ENCODE measurements at places on chromosomes 13 and 19.

GRCh38 chr19:18853755-18854427, 22.1 kb downstream of the UPF1 start:
- DNase-seq: no peak

- no peak for DNase-seq
Measured at GRCh38 chr13:99968521-99969452, 2.8 kb downstream of the ZIC5 start.

DNA sequence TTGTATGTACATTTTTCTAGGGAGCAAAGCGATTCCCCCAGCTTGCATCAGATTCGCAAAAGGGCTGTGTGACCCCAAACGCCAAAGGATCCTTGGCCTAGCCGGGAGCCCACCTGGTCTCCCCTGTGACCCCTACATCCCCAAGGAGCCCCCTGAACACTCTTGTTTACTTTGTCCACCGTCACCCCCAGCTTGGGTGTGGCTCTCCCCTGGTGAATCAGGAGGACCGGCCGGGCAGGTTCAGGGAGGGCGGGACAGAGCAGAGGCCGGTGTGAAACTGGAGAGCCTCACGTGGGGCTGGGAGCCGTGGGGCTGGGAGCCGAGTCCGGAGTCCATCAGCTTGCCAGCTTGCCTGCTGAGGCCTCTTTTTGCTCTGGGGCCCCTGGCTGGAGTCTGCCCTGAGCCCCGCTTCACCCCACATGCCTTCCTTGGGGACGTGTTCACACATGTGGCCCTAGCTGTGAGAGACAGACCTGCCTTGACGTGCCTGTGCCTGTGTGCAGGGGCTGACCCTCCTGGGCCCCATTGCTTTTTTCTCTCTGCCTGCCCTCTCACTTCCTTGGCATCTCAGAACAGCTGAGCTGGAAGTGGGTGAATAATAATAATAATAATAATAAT, 2.0 kb downstream of the ITPKC start:
- DNase-seq: no peak

DNA sequence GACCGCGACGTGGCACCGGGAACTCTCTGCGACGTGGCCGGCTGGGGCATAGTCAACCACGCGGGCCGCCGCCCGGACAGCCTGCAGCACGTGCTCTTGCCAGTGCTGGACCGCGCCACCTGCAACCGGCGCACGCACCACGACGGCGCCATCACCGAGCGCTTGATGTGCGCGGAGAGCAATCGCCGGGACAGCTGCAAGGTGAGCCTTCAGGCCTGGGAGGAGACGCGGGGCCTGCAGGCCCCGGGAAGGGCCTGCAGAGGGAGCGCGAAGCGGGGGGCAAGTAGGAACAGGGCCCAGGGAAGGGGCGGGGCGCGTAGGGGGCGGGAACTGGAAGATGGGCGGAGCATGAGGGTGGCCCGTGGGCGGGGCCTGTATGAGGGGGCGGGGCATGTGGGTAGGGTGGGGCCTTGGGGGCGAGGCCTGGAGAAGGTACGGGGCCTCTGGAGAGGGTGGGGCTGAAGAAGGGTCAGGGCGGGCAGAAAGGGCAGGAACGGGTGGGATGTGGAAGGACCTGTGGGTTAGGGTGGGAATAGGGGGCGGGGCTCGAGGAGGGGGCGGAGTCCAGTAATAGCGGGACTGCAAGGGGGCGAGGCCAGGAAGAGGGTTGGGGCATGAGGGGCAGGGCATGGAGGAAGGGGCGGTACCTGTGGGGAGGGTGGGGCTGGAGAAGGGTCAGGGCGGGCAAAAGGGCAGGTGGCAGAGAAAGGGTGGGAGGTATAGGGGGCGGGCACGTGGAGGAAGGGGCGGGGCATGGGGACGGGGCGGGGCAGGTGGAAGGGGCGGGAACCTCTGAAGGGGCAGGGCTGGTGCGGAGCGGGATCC, 2.5 kb downstream of the CFD start:
- DNase-seq: peak; percentile 66

- DNase-seq: no peak
Measured at GRCh38 chr13:60328073-60328472, 68.9 kb upstream of the TDRD3 start.

DNA sequence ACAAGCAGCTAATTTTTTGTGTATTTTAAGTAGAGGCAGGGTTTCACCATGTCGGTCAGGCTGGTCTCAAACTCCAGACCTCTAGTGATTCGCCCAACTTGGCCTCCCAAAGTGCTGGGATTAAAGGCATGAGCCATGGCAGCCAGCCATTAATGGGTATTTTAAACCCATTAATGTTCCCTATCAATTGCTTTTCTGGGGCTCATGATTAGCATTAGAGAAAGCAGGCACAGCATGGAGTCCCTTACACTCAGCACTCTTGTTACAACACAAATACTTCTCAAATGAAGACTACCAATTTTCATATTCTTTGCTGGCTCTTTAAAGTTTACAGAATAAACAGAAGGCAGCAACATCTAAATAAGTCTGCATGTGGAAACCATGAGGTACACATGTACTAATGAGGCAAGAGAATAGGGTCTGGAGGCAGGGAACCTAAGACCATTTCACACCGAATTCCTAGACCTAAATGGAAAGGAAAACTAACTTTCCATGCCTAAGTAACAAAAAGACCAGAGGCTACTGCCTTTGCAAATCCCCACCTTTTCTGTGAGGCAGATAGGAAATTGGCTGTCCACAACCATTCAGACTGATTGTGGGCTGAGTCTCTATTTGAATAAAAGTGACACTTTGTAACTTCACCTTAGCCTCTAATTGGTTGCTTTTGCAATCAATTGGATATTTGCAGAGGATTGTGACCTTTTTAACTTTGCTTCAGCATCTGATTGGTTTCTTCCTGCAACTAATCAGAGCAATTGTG, 21.2 kb downstream of the ZNF675 start:
- DNase-seq: no peak

DNA sequence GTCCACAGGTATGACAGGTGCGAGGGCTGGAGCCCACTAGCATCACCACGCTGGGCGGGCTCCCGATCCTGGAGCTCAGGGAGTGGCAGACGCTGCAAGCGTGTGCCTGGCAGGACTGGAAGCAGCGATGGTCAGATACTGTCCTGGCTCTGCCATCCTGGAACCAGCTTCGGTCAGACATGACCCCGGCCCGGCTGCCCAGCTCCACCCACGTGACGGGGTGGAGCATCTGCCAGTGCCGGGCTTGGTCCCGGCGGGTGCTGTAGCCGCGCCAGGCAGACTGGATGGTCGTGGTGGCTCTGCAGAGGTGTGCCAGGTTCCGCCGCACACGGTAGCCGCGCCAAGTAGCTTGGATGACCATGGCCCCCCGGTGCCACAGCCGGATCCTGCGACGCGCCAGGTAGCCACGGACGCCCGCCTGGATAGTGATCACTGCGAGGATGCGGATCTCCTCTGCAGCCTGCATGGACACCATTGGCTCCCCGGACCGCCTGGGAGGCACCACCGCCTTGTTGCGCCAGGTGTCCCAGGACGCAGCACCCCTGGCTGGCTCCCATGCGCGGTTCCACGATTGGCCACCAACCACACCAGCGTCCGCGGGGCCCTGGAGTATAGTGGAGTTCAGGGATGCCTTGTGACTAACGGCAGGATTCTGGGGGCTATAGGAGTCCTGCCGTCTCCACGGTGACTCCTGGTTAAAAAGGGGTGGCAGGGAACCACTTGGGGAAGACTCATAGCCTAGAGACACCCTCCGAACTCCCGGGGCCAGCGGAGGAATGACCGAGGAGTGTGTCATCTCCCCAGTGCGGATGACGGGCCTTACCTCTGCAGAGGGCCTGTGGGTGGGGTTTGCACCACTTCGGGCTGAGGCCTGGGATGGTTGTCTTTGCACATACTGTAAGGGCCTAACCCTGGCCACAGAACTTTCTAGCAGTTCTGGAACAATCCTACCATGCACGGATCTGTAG, 16.5 kb downstream of the IQCN start:
- DNase-seq: no peak

DNA sequence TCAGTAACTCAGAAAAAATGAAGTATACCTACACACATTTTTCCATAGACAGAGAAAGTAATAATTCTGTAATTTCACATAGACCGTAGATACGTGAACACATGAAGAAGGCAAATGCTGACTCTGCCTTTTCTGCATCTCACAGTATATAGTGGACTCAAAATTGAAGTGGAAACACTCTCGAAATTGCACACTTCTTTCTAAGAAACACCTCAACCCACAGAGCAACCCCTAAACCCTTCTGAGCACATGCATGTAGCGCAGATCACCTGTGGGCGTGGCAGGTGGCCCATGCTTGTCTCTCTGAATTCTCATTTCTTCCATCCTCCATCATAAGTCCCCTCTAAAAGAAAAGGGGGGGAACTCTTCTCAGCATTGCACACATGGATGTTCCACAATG, 34.7 kb downstream of the COL4A1 start:
- no peak for DNase-seq

- DNase-seq: no peak
Measured at GRCh38 chr13:99993660-99994637, 12.4 kb downstream of the ZIC2 start.

- no peak for DNase-seq
Measured at GRCh38 chr19:1360818-1361461, 22.8 kb upstream of the NDUFS7 start.

- DNase-seq: peak; percentile 30
Measured at GRCh38 chr13:98476106-98476505, 100.8 kb downstream of the STK24 start.

DNA sequence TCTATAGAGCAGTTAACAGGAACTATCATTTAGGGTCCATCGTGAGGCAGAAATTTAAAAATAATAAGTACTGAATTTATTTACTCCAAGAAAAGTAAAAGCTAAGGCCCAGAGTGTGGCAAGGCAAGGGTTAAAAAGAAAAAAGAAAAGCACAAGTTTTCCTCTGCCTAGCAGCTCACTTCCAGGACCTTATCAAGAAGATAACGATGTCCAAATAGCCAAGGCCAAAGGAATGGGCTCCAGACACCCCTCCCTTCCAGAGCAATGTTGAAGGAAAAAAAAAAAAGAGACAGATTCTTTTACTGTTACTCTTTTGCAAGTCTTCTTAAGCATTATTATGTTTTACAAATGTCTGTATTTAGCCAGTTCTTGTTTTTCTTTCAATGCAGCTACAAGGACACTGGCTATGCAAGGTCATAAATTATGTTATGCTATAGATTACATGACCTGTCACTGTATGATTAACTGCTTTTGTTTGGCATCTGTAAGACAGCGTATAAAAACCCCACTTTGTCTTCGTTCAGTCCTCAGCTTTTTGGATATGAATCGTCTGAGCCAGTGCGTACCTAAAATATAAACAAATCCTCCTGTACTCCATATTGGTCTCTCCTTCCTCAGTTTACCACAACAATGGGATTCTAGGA, 2.9 kb upstream of the ZNF700 start:
- DNase-seq: no peak

DNA sequence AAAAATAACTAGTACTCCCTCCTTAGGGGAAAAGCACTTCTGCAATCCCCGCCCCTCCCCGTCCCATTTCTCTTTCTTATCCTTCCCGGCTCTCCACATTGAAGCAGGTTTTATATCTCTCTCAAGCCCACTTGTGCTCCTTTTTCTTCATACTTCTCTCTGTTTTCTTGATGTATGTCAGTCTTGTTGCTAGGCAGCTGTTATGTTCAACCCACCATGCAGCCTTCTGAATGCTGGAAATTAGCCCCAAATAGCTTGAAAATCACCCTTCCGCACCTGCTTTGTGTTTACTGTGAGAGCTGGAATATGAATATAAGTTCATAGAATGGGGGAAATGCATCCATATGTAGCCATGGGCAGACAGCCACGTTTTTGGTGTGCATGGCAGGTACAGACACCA, 461.4 kb downstream of the MYO16 start:
- DNase-seq: no peak

- no peak for DNase-seq
Measured at GRCh38 chr19:7792281-7792680, 29.2 kb downstream of the CLEC4M start.

DNA sequence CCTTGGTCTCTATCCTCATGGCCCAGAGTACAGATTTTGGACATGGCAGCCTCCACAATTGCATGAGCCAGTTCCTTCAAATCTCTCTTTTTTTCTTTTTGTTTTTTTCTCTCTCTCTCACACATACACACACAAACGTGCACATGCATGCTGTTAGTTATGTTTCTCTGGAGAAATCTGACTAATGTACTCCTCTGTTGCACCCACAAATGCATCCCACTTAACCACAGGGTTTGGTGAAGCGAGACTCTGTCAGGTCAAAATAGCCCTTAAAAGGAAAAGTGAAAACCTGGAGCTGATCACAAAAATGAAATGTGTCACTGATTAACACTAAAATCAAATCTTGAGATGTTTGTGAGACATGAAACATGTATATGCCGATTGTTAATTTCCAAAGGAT, 374.6 kb upstream of the ARGLU1 start:
- no peak for DNase-seq

GRCh38 chr13:40496035-40496810, 170.2 kb downstream of the FOXO1 start:
- no peak for DNase-seq

GRCh38 chr19:13154911-13155471, 4.8 kb downstream of the IER2 start:
- DNase-seq: peak; percentile 73

GRCh38 chr19:18424890-18425514, 5.8 kb downstream of the SSBP4 start:
- no peak for DNase-seq

DNA sequence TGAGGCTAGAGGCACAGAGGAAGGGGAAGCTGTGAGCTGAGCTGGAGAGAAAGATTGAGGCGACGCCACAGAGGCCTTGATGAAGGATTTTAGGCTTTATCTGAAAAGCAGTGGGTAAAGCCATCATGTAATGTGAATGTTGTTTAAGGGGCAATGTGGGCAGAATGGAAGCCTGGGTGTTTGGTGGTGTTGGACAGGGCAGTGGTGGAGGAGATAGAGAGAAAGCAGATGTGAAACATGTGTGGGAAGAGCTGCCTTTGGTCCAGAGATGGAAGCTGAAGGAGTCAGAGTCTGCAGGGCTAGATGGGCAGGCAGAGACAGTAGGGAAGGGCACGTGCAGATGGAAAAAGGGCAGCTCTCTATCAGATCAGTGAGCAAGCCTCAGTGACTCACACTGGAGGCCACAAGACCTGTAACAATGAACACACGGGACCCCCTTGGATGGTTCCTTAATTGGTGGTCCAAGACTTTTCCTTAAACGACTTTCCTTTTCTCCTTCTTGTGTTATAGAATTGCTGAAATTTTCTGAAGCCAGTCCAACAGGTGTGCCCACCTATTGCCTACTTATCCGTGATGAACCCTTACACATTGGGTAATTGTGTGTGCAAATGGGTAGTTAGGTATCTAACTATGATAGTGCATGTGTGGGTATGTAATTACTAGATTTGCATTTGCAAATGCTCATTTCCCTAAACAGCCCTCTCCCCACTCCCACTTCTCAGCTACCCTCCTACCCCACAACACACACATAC, 21.7 kb downstream of the ZNF536 start:
- no peak for DNase-seq

GRCh38 chr13:28117689-28118377, 17.5 kb upstream of the FLT3 start:
- no peak for DNase-seq

GRCh38 chr13:50672025-50672424, 171.5 kb downstream of the DLEU7 start:
- no peak for DNase-seq

DNA sequence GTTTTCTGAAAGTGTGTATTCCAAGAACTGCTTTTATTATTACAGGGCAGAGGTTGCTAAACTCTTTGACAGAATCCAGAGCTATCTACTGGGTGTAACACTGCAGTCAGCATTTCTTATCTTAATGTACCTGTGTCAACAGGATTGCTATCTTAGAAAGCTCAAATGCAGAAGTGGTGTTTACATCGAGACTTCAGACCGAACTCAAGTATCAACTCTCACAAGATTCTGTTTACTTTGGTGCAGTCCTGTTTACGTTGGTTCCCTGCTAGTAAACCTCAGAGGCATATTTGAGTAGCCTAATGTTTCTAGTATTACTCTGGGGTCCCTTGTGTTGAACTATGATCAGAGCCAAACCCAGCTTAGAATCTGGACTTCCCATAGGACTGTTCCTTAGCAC, 20.5 kb downstream of the SLC15A1 start:
- no peak for DNase-seq

Data from activated T-cell treated with anti-CD3 and anti-CD28 coated beads for 1 hour (primary cell).